Stimulated activated CD8-positive, alpha-beta memory T cell treated with anti-CD3 and anti-CD28 coated beads, Interleukin-2, amount 100 ng/mL, for 1 hour (primary cell): ENCODE measurements at places on chromosomes 2 and 18.

GRCh38 chr18:8361941-8362471 is 247.2 kb upstream of the RAB12 start:
- DNase-seq: no peak

DNA sequence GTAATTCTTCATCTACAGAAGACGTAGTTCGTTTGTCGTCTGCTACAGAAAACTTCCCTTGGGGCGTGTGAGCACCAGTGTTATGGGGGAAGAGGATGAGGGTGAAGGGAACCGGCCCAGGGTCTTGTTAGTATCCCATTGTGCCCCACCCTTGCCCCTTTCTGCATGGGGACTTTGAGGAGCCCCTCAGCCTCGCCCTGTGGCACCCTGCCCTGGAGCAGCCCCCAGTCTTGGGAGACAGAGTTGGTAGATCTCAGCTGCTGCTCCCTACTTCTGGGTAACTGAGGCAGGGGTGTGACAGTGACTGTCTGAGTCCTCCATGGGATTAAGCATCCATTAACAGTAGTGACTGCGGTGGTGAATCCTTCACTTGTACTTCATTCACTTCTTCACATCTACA is 50.1 kb downstream of the RNF144A start:
- DNase-seq: no peak

GRCh38 chr18:21853016-21853415 is 112.4 kb downstream of the MIB1 start:
- no peak for DNase-seq

- DNase-seq: no peak
Measured at GRCh38 chr2:101124643-101125366, 26.4 kb downstream of the TBC1D8 start.

GRCh38 chr2:38106405-38107094 is 30.6 kb upstream of the CYP1B1 start:
- DNase-seq: no peak

GRCh38 chr2:233691443-233692433 is 952 bp upstream of the UGT1A6 start:
- no peak for DNase-seq

DNA sequence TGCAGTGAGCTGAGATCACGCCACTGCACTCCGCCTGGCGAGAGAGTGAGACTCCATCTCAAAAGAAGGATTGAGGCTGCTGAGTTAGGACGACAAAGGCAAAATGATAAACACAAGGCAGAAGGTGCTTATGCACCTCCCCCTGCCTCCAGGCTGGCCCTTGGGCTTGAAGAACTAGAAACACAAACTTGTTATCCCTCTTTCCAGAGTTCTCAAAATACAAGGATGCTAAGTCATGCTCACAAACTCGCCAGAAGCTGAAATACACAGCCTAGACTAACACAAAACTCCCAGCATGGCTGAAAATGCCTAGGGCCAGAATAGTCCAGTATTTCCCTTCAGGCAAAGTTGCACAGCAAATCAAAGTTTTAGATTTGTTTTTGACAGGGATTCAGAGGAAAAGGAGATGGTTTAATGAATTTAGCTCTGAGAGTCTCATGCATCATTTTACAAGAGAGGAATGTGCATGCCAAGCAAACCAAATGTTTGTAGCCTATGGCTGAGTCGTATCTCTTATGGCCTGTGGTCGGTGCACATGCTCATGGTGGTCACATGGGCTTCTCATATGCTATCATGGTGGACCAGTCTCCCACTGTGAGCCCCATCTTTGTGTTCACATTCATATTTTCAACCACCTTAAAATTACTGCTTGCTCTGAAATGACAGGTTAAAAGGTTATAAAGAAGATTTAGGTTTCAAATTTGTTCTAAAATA is 16.2 kb upstream of the MREG start:
- no peak for DNase-seq

DNA sequence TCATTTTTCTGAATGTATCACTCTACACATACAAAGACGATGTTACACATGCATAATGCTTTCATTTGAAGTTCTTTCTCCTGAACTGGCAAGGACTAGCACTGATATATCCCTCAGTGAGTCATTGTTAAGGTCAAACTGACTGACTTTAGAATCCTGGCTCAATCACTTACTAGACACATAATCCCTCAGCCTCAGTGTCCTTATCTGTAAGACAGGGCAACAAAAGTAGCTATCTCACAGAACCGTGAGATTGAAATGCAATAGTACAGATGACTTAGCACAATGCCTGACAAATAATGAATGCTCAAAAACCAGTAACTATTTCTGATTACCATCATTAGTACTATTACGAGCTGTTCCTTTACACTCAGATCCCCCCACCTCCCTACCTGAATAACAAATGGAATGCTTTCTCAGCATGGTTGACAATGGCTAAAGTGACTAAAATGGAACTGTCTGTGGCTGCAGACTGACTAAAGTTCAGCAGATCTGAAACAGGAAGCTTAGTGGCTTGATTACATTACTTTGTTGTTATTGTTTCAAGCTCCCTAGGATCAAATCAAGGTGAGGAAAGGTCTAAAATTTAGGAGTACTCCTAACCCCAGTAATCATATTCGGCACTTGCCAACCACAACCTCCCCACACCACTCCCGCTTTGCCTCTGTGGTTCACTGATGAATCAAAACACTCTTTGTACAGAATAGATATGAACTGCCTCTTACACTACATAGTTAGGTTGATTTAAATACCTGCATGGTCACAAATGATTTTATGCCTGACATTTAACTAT is 35.8 kb upstream of the CACNB4 start:
- DNase-seq: no peak

DNA sequence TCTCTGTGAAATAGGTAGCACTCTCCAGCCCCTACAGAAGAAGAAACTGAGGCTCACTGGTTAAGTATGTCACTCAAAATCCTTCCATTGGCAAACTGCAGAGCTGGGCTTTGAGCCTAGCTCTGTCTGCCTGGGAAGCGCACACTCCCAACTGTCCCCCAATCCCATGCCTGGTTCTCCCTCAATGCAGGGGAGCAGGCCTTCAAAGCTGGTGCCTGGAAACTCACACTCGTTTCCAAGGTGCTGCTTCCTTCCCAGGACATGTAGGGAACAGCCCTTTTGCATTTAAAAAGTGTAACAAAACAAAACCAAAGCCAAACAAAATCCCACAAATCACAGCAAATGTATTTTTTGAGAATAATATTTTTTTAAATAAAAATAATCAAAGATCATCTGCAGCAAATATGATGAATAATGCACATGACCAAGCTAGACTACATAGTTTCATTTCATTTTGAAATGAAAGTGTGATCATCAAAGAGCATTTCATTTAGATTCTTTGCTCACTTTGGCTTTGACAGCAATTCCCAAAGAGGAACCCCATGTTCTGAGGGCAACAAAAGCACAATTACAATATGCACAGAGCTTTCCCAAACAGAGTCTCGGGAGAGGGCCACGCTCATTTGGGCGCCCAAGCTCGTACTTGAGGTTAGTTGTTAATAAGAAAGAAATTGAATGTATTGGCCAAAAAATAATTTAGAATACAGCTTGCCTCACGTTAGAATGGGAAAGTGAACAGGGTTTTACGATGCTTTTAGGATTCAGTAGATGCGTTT is 96.7 kb upstream of the ACKR3 start:
- DNase-seq: no peak

DNA sequence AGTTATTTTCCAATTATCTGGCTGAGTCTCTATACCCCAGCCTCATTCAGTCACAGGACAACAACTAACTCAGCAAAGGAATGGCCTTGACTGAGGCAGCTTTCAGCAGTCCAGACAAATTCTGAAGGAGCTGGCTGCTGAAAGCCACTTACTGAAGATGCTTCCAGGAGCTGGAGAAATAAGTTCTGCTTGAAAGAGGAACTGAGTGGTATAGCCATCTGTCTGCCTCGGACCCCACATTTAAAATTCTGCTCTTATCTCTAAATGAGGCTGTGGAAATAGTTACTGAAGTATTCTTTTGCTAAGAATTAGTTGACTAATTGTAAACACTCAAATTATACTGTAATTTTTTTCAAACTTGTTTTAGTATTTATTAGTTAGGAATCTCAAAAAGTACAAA is 9.1 kb upstream of the GPD2 start:
- DNase-seq: no peak
